Germinal center (tissue), 1 donor: ENCODE measurements at places on chromosomes 5 and 9.

DNA sequence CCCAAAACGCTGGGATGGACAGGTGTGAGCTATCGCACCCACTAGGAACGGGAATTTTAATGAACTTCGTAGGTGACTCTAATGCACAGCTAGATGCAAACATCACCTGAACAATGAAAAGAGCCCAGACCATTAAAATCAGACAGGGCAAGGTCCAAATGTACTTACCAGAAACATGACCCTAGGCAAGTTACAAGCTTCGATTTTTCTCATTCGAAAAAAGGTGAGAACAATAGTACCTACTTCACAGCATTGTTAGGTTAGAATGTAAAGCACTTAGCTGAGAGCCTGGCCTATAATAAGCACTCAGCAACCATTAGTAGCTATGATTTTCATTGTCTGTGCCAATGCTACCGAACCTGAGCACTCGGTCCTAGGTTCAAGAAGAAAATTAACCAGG lies 5.8 kb upstream of the KLHL3 start:
- no peak for DNase-seq

DNA sequence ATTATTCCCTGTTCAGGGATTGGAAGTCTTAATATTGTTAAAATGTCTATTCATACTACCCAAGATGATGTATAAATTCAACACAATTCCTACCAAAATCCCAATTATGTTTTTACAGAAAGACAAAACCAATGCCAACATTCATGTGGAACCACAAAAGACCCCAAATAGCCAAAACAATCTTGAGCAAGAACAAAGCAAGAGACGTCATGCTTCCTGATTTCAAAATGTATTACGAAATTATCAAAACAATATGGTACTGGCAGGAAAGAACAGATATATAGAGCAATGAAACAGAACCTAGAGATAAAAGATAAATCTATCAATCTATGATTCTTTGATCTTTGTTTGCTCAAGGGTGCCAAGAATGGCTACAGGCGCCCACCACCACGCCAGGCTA lies 237.9 kb downstream of the TAF11L14 start:
- no peak for DNase-seq

GRCh38 chr5:171989946-171990712 lies 16.3 kb downstream of the FBXW11 start:
- DNase-seq: no peak

GRCh38 chr5:34016222-34016621 lies 8.4 kb upstream of the AMACR start:
- no peak for DNase-seq

DNA sequence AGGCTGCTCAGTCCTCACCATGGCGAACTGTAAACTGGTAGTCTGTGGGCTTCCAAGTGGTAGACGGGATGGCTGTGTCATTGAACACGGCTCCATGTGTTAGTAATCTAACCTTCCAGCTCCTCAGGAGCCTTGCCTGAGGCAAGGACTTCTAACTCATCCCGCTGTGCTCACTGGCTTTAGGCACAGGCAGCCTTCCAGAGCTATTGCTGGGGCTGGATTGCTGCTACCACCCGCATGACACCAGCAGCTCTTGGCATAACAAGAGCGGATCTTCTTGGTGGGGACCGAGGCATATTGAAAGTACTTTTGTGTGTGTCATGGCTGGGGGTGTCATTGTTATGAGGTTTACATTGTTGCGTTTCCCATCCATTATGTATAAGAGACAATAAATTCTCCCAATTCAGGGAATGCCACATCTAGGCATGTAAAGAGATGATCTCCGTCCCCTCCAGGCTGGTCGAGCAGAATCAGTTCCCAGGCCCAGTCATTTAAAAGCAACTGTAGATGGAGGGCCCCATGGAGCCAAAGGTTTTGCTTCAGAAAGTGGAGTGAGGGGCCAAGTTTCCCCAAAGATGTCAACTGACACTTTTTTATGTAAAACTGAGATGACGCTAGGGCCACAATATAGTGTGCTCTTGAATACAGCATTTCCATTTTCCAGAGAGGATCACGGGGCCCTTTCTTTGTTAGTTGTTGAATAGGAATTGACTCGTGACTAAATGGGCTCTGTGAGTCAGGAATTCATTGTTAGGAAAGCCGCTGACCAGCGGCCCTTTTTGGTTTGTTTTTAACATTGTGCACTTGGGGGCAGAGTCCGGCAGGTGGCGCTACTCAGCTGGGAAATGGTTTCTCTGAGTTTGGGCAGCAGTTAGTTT lies 759.5 kb downstream of the TAF11L14 start:
- peak; percentile 16 for DNase-seq

DNA sequence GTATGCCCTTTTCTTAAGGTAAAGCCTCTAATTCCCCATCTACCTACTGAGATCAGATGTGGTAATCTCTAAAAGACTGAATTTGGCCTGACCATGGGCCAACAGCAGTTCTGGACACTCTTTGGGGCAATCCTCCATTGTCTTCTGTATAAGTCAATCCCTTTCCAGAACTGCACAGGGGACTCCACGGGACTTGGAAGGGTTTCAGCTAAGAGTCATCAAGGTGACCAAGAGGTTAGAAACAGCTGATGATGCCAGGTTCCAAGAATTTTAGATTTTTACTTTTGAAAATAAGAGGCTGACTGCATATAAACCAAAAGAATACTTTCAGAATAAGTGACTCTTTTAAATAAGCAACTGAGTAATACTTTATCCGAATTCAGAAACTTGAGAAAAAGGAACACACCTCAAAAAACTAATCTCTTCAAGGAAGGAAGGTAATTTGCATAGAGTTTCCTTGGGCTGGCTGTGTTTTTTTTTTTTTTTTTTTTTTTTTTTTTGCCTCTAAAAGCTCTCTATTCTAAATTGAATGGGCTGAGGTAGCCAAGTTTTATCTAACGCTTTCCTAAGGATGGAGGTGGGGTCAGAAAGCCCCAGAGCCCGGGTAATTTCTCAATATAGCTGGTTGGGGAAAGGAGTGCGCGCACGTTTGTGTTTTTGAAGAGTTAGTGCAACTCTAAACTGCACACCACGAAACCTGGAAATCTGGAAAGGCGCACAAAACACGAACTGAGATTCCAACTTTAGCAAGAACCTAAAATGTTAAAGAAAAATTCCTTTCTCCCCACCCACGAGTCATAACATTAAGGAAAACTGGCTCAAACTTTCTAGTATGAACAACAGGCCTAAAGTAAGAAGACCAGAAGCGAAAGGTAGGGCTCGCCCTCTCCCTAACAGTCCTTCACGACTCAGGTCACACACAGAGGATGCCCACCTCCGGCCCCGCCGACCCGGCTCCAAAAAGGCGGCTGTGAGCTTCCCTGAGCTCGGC lies 1.3 kb downstream of the VCP start:
- DNase-seq: peak; percentile 50

GRCh38 chr9:70983723-70984295 lies 137.6 kb downstream of the TRPM3 start:
- no peak for DNase-seq

- no peak for DNase-seq
These were observed 269.4 kb downstream of the CWC27 start for GRCh38 chr5:65037831-65038815.

- no peak for DNase-seq
These were observed 286.7 kb downstream of the NFIB start for GRCh38 chr9:14027116-14027800.

- DNase-seq: no peak
These were observed 500 bp upstream of the CREBRF start for GRCh38 chr5:173055722-173055982.

DNA sequence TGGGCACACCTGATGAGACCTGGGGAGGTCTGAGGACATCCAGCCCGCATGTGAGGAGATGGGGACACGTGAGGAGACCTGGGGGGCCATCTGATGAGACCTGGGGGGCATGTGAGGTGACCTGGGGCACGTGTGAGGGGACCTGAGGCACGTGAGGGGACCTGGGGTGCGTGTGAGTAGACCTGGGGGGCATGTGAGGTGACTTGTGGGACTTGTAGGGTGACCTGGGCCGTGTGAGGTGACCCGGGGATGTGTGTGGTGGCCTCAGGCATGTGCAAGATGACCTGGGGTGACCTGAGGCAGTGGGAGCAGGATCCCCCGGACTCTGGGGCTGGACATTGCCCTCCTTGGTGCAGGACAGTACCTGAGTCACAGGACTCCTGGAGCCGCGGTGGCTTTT lies 30.6 kb downstream of the PNPLA7 start:
- DNase-seq: no peak

- DNase-seq: no peak
These were observed 65.6 kb downstream of the TEX10 start for GRCh38 chr9:100287186-100287585.

- DNase-seq: no peak
These were observed 928.3 kb downstream of the NR2F1-AS1 start for GRCh38 chr5:92652756-92653155.

- no peak for DNase-seq
These were observed 14.0 kb downstream of the TMEM174 start for GRCh38 chr5:73186976-73187375.

GRCh38 chr9:93900436-93900819 lies 54.7 kb downstream of the BARX1 start:
- no peak for DNase-seq

- DNase-seq: peak; percentile 36
These were observed 77.5 kb downstream of the RXRA start for GRCh38 chr9:134403682-134404301.

GRCh38 chr9:95067057-95067456 lies 250.5 kb downstream of the FANCC start:
- no peak for DNase-seq

DNA sequence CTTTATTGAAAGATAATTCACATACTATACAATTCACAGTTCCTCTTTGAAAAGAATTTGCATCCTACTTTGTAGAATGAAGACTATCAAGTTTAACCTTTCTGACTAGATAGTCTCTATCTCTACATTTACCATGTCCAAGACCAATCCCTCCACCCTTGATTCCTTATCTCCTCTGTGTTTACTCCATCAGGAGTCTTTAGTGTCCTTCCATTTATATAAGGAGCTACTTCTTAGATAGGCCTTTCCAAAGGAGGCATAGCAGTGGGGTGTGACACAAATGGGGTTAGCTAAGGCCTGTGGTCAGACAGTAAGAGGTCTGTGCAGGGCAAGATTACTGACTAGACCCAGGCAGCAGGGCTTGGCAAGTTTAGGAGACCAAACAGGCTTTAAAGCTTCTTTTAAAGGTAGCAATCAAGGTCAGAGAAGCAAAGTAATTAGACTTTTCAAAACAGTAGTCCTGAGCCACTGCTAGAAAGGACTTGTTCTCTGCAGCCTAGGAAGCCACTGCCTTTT lies 11.1 kb upstream of the DMXL1 start:
- no peak for DNase-seq

DNA sequence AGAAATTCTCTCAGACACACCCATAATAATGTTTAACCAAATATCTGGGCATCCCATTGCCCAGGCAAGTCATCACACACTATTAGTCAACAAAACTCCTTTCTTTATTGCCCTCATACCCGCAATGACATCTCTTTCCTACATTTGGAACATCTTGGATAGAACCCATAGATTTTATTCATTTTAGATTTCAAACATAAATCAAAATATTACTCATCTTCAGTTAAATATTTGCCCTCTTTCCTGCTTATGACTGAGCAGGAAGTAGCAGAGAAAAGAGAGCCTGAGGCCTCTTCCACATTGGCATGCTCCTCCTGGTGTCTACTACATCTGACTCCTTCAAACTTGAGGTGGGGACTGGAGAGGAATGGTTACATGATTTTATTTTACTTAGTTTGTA lies 592.0 kb downstream of the CHSY3 start:
- no peak for DNase-seq

- no peak for DNase-seq
These were observed 107.6 kb downstream of the C9orf50 start for GRCh38 chr9:129513282-129513681.

- DNase-seq: no peak
These were observed 231.9 kb downstream of the MAST4 start for GRCh38 chr5:66828046-66828547.

- DNase-seq: no peak
These were observed 1045.2 kb downstream of the CDH12 start for GRCh38 chr5:21807953-21808352.

- DNase-seq: no peak
These were observed 18.6 kb upstream of the ANKRD18A start for GRCh38 chr9:38638881-38639576.

GRCh38 chr9:74133921-74134320 lies 363.2 kb upstream of the RORB start:
- DNase-seq: no peak

DNA sequence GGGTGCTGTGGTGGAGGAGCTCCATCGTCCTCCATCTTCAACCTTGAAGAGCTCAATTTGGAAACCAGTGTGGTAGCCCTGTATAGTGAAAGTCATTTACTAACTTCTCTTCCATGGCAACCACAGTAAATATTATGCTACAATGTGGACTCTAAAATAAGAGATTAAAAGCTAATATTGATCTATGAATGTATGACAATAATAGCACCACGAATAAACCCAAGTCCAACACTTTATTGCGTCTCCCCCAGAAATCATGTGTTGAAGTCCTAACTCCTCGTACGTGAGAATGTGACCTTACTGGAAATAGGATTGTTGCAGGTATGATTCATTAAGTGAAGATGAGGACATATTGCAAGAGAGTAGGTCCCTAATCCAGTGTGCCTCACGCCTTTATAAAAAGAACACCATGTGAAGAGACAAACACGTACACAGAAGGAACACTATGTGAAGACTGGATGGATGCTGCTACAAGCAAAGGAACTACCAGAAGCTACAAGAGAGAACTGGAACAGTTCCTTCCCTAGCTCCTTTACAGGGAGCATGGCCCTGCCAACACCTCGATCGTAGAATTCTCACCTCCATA lies 276.2 kb downstream of the PDE4D start:
- no peak for DNase-seq

GRCh38 chr5:4781299-4781698 lies 358.8 kb upstream of the ADAMTS16 start:
- DNase-seq: no peak

GRCh38 chr9:126763130-126763764 lies 41.6 kb upstream of the ZBTB43 start:
- DNase-seq: no peak

DNA sequence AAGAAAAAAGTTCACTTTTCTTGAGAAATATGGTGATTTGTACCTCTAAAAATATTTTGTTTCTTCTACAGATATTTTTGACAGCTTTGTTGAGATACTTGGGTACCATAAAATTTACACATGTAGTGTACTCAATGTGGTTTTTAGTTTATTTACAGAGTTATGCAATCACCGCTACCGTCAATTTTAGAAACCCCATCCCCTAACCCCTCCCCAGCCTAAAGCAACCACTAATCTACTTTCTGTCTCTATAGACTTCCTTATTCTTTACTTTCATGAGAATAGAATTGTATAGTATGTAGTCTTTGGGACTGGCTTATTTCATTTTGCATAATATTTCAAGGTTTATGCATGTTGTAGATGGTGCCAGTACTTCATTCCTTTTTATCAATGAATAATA lies 45.0 kb upstream of the TDRD7 start:
- DNase-seq: no peak

- DNase-seq: no peak
These were observed 20.4 kb downstream of the AUH start for GRCh38 chr9:91341258-91341746.

- DNase-seq: no peak
These were observed 32.0 kb upstream of the SPTLC1 start for GRCh38 chr9:92147030-92147851.
